Muscle of back (tissue), 13 donors: ENCODE measurements at places on chromosomes 7 and 10. TPM values are rescaled to one million over a fixed set of nuclear protein-coding genes. Genes with fewer than 3 reads are reported as not detected.

DNA sequence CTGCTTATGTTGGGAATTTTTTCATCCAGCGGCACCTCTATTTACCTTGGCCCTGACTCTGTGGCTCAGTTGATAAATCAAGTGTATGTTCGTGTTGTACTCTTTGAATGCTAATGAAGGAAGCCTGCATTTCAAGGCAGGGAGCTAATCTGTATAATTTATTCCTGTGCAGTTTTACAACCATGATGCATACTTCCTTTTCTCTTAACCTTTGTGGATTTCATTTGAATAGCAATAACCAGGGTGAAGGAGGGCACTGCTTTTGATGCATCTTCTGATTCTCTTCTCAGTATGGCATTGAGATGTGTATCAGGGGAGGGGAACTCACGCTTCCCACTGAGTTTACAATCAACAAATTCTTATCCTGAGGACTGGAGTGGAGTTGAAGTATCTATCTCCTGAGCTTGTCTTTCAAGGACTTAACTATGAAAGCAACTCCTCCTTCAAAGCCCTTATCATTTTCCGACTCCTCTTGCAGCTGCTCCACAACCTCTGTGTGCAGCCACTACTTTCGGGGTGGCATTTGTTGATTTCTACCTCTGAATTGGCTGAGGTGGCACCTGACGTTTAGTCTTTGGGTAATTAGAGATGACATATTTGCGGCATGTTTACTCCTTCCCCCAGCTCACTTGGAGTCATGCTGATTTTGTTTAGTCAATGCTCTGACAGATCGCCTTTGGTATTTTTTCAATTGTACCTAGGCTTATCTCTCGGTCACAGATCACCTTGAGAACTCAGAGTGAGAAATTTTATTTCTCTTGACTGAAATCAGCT is 275.2 kb downstream of the PHTF2 start:
- no peak for DNase-seq

Gene PYROXD2
- 7.6 TPM for polyA plus RNA-seq

Gene AKR1D1
- polyA plus RNA-seq, result not detected

Gene A1CF
- 0.05 TPM for polyA plus RNA-seq

DNA sequence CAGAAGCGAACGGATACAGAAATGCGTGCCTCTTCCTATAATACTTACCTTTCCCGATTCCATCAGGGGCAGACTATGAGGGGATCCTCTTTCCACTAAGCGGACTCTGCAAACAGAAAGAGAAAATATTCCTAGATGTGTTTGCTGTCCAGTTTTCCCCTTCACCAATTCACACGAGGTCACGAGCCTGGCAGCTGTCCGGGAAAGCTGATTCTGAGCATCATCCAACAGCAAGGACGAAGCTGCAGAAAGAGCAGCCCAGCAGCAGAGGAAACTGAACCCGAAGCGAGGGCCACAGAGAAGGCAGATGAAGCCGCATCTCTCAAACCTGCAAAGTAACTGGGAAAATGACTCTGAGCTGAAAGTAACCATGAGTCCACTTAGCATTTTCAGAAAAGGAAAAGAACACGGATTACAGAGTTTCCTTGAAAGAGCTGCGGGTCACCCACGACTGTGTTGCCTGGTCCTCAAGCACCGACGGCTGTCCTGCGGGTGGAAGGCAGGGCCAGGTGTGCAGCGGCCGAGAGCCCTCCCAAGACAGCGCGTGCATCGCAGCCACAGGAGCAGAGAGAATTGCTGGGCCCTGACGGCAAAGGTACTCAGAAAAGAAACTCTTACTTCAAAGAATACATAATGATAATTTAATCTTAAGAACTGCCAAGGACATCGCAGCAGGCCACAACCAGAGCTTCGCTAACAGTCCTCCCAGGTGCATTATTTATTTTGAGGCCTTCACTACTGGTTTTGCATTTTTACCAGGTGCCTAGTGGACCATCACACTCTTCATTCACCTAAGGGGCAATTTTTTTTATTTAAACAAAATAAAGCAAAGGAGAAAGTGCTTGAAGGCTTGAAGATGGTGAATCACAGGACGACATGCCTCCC is 153.3 kb downstream of the ZMYND11 start:
- DNase-seq, result no peak
